Activated T-helper 17 cell treated with anti-CD3 and anti-CD28 coated beads, Interleukin-2, amount 50 U/mL, for 72 hours (primary cell): ENCODE measurements at places on chromosomes 3 and 15.

GRCh38 chr3:67083277-67083676, 85.2 kb downstream of the KBTBD8 start:
- peak; percentile 100 for ATAC-seq

DNA sequence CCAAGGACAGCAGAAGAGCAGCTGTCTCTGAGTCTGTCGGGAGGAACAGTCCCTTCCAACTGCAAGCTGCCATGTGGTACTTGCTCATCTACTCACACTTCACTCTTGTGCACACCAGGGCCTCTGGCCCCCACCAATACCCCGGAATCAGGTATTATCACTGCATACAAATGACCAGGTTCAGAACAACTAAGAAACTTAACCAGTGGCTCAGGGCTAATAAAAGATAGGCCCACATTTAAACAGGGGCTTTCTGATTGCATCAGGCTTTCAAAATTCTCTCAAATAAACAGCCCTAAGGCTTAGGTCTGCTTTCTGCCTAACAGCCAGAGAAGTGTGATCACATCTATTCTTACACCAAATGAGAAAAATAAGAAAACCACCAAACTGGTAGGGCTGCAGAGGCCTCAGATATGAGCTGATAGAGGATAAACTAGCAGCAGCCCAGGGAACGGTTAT, 20.7 kb downstream of the CCDC12 start:
- no peak for ATAC-seq

DNA sequence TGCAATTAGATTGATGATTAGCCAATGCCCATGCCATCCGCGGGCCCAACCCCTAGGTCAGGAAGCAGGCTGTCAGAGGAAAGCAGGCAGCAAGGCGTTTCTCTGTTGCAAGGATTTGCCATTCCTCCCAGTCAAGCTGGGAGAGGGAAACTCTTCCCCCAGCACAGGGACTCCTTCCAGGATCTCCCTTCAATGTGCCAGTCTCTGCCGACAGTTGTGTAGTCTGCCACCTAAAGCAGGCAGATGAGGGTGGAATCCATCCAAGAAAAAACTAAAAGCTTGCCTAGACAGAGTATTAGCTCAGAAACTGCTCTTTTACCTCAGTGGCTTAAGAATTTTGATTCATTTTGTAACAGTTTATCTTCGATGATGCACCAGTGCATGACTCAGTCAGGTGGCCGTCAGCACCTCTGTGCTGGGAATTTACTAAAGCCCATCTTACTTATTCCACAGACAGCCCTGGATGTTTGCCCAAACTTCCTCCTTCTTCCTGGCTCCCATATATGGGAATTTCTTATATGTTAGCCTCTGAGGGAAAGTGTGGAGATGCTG, 501.5 kb upstream of the THBS1 start:
- ATAC-seq: no peak

DNA sequence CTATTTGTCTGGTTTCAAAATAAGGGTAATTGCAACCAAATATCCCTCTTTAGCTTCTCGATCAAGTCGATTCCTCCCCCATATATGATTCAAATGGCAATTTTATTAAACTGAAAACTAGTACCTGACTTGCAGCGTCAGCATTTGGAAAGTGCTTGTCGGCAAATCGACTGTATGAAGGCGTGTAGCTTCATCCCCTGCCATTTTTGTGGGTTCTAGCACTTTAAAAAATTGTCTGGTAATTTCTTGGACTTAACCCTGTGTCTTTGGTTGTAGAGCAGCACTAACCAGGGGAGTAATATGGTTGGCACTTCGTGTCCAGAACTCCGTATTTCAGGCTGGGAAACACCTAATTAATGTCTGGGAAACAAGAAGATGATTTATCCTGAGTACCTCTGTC, 573 bp downstream of the MME start:
- no peak for ATAC-seq

GRCh38 chr3:45480218-45480617, 91.8 kb downstream of the LARS2 start:
- no peak for ATAC-seq

DNA sequence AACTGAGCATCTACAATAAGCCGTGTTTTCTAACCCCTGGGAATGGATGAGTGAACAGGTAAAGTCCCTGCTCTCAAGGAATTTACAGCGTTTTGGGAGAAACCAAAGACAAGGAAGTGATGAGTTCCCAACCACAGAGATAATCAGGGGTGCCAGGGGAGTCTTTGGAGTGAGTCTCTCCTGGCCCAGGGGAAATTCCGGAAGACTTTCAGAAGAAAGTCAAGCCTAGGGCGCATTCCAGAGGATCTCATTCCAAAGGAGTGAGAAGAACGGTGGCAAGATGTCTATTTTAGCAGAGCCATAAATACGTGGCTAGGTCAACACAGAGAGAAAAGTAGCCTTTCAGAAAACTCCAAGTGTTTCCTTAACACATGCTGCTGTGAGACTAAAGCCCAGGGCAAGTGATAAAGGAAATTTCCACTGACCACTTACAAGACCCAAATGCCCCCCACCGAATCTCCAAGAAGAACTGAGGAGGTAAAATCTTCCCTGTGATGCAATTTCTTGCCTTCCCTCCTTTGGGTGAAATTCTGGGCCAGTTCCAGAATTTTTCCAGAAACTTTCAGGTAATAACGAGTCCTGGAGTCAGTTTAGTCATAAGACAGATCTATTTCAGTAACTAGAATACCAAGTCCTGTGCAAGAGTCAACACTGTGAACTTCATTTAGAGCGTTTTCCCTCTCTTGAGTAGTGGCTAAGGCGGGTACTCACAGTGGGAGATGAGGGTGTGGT, 437.4 kb downstream of the NR2F2 start:
- no peak for ATAC-seq

- peak; percentile 29 for ATAC-seq
These were observed 36.4 kb upstream of the ATP2C1 start for GRCh38 chr3:130857336-130858026.

DNA sequence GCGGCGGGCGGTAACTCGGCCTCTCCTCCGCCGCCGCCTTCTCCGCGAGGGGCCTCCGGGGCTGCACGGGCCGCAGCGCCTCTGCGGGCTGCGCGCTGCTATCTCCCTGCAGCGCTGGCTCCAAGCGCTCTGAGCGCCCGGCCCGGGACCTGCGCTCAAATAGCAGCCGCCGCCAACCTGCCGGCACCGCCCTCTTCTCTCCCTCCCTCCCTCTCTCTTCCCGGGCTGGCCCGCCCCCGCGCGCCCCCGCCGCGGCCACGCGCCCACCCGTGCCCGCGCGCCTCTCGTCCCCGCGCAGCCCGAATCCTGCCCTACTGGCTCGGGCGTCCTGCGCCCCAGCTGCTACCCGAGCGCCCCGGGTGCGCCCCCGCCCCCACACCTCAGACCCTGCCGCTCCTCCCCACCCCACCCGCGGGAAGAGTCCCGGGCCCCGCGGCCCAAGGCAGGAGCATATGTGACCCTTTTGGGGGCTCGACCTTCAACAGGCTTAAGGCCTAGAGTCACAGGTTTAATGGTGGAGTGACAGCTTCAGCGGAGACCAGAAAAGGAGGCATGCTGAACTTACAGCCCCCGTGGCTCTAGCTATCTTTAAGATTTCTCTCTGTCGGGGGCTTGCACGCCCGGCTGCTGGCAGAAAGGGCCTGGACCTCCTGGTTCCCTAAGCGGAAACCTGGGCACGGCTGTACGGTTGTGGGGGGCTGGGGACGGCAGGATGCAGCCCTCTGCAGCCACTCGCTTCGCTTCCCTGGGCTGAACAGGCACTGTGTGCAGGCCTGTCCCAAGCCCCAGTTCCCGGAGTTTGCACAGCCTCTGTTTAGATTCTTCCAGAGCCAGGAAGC, at the start of gene CACNA2D2:
CACNA2D2 (minus strand) TSS at position 131 of the 839 bp plus-strand sequence. CDS start 211 bp downstream, outside the sequence.
- peak; percentile 68 for ATAC-seq

DNA sequence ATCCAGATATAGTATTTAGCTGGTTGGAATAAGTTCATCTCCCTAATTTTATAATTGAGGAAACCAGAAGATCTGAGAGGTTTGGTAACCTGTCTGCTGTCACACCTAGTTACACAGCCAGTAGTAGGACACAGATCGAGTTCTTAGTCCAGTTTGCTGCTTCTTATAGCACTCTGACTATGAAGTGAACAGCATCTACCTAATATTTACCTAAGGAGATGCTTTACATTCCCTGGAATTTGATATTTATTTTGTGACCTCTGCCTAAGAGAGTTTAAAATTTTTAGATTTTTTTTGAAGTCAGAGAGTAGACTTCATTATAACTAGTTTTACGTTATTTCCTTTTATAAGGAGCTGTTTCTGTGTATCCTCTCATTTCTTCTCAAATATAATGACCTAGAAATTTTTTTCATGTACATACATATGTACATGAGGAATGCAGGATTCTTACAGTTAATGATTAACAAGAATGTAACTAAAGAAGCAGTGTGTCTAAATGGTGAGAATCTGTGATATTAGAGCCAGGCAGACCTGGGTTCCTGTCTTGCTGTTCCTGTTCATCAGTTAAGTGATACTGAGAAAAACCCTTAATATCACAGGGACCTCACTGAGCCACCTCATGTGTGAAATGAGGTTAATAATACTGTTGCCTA, 4.3 kb downstream of the ARHGEF26 start:
- ATAC-seq: no peak

- no peak for ATAC-seq
These were observed 72.3 kb downstream of the BLM start for GRCh38 chr15:90789462-90789861.

DNA sequence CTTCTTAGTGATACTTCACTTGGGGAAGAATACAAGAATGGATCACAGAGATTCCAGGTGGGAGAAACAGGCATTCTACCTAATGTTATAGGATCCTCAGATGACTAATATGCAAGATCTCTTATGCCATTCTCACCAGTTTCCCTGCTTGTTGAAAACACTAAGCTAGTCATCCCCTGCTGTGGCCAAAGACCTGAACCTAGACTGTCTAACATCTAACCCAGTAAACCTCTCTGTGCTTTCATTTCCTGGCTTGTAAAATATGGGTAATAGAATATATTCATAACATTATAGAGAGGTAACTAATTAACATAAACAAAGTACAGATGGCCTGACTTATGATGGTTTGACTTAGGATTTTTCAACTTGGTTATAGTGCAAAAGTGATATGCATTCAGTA, 776.3 kb downstream of the TUSC7 start:
- ATAC-seq: no peak

- no peak for ATAC-seq
These were observed 81.7 kb upstream of the TJP1 start for GRCh38 chr15:29903785-29904464.

- no peak for ATAC-seq
These were observed 14.9 kb downstream of the CNTN3 start for GRCh38 chr3:74599564-74599963.

DNA sequence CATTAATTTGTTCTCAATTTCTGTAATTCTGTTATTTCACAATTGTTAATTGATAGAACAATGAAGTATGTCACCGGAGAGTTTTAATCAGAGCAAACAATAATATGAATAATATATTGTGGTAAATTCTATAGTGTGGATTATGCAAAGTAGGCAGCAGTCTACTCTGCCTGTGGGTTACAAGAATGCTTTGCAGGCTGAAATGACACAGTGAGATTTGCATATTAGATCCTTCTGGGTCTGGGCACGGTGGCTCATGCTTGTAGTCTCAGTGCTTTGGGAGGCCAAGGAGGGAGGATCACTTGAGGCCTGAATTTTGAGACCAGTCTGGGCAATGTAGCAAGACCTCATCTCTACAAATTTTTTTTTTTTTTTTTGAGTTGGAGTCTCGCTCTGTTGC, 12.5 kb downstream of the COPG1 start:
- no peak for ATAC-seq

GRCh38 chr3:11607816-11608215, 35.9 kb downstream of the VGLL4 start:
- no peak for ATAC-seq

- ATAC-seq: no peak
These were observed 160.4 kb downstream of the CHL1 start for GRCh38 chr3:356952-357351.

- ATAC-seq: no peak
These were observed 58.9 kb downstream of the LRRFIP2 start for GRCh38 chr3:37115446-37115845.

DNA sequence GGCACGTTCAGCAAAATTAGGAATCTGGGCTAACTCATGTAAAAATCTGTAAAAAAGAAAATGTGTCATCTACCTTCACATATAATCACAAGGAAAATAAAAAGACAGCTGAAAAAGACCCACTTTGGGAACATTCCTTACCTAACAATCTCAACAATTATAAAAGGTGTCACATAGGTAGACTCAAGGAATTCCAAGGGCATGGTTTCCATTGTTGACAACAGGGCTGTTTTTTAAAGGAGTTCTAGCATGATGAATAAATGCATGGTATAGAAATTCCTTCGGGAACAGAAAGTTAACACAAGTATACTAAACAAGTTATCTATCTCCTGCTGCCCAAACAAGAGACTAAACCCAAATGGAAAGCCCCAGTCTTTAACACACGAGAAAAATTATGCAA, 184.2 kb downstream of the GREM1 start:
- ATAC-seq: no peak

DNA sequence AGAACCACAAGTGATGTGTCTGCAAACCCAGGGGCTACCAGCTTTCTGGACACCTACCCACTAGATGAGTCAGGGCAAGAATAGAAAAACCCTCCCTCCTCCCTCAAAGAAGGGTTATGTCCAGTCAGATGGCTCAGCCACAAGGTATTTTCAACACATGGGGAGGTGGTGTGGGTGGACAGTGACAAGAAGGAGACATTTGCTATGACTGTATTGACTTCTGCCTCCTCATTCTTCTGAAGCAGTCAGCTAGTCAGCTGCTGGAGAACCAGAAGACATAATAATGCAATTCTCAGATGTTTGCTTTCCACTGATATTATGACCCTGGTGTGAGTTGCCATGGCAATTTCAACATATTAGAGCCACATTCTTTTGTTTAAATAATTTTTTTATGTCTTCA, 66.7 kb upstream of the GOLGA8B start:
- ATAC-seq: peak; percentile 86

- peak; percentile 23 for ATAC-seq
These were observed 3.5 kb downstream of the RFTN1 start for GRCh38 chr3:16509721-16510619.

- no peak for ATAC-seq
These were observed 42.1 kb upstream of the ACTC1 start for GRCh38 chr15:34837246-34838016.

GRCh38 chr3:133273346-133273745, 126.5 kb upstream of the BFSP2 start:
- peak; percentile 56 for ATAC-seq

GRCh38 chr3:66181764-66182163, 39.0 kb upstream of the SLC25A26 start:
- ATAC-seq: no peak

DNA sequence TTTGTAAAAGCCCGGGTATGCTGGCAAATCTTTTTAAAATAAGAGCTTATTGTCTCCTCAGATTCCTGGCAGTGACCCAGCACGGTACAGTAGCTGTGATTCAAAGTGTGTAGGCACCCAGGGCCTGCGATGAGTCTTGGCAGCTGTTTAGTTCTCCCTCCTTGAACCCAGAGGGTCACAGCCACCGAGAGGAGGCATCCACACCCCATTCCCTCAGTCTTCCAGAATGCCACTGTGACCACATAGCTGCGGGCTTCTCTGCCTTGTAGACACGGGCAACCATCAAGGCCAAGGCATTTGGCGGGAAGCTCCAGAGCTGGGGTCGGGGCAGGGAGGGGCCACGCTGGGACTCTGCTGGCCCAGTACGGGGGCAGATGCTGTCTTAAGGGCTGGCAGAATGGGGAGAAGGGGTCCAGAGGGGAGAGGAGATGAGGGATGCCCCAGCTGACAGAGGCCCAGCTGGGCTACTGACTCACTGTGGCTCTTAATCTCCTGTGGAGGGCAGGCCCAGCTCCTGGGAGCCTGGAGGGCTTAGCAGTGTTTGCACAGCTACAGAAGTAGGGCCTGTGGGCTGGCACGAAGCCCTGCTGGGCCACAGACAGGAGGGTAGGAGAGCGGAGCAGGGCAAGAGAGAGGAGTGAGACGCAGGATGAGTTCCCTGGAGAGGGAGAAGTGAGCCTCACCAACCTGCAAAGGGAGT, 68.8 kb upstream of the DLG1 start:
- no peak for ATAC-seq
